Karpas-422 (cell line): ENCODE measurements at places on chromosomes 7 and 10. TPM values are rescaled to one million over a fixed set of nuclear protein-coding genes. Genes with fewer than 3 reads are reported as not detected.
A peak's percentile ranks its signal among the peaks of the same experiment; 100 is the strongest.

DNA sequence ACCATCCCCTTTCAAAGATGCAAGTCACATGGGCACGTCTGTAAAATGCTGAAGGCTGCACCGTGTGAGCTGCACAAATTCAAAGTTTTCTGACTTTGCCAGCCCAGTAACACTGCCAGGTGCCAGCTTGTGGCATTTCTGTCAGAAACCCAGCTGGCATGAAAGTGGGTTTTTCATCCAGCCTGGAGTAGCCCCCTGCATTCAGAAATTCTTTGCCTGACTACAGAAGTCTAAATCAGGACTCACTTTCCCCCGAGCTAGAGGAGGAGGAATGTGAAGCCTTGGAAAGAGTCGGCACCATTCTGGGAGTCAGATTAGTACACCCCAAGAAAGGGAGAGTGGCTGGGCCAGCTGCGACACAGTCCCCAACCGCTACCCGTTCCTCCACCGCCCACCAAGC, 56.7 kb upstream of the EN2 start:
- H3K36me3 ChIP-seq, result no peaks in the 10 kb centered on the region
- no peaks in the 10 kb centered on the region for H3K4me1 ChIP-seq
- no peak overlapping the region for H3K4me3 ChIP-seq
- H3K27ac ChIP-seq, result no peak overlapping the region
- no peak for DNase-seq

DNA sequence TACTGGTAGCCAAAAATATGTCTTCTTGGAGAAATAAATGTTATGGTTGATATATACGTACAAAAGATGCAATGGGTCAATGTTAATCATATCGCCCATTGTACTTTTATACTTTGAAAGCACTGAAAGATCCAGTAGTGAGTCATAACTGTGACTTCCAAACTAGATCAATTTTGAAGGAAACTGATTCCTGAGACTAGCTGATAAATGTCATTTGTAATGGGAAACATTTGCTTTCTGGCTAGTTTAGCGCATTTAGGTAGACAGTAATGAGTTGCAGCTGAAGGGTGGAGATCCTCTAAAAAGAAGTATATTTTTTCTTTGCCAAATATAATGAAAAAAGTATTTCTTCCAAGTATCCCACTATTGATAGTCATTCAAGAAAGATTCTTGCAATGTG, 53.5 kb upstream of the ARHGAP21 start:
- no peak overlapping the region for H3K4me3 ChIP-seq
- no peaks in the 10 kb centered on the region for H3K36me3 ChIP-seq
- H3K4me1 ChIP-seq, result no peaks in the 10 kb centered on the region
- H3K27ac ChIP-seq, result no peak overlapping the region
- no peaks in the 10 kb centered on the region for H3K27me3 ChIP-seq
- DNase-seq, result no peak

DNA sequence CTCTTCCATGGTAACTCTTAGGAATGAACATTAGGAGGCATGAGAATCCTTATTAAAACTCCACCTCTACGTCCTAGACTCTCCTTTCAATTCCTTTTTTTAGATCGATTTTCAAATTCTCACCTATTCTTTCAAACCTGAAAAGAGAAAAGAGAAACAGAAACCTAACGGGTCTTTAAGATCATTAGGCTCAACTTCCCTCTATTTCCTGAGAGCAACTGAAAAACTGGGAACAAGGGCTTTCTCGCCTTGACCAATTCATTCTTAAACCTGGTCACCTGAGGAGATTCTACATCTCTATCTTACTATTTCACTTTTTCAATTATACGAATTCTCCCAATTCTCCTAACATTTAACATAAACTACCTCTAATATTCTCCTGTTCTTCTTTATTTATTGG, 2.8 kb downstream of the TFEC start:
- H3K36me3 ChIP-seq, result no peaks in the 10 kb centered on the region
- H3K4me3 ChIP-seq, result no peak overlapping the region
- no peak for DNase-seq
- no peaks in the 10 kb centered on the region for H3K27me3 ChIP-seq
- no peak overlapping the region for H3K27ac ChIP-seq

DNA sequence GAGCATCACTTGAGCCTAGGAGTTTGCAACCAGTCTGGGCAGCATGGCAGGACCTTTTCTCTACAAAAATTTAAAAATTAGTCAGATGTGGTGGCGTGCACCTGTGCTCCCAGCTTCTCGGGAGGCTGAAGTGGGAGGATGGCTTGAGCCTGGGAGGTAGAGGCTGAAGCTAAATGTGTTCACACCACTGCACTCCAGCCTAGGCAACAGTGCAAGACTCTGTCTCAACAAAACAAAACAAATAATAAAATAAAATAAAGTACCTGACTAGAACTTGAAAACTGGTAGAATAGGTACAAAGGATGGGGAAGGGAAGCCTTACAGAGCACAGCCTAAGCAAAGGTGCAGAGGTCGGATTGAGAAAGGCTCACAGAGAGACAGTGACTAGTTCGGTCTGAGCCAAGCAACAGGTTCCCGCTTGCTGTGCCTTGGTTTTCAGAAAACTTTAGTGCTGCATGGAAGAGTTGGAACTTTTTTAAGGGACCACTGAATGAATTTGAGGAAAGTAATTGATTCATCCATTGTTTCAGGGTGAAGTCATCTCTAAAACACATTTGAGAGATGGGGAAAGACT, 100.1 kb upstream of the STK17A start:
- no peak overlapping the region for H3K27ac ChIP-seq
- no peaks in the 10 kb centered on the region for H3K4me1 ChIP-seq
- no peak for DNase-seq
- H3K27me3 ChIP-seq, result no peaks in the 10 kb centered on the region

- H3K27ac ChIP-seq, result peak overlapping the region; percentile 95
- no peaks in the 10 kb centered on the region for H3K36me3 ChIP-seq
- no peaks in the 10 kb centered on the region for H3K27me3 ChIP-seq
- DNase-seq, result peak; percentile 44
- peak overlapping the region; percentile 45; the same call in 1 of the 2 replicates for H3K4me3 ChIP-seq
Measured at GRCh38 chr7:8175929-8176369, 86.0 kb downstream of the ICA1 start.

Gene TRPV5
- total RNA-seq, result not detected in 2 replicates

Gene C10orf90
- not detected in 2 replicates for total RNA-seq

Gene PAX4
- not detected in 2 replicates for total RNA-seq

Gene TLX1
- not detected in 2 replicates for total RNA-seq

Gene RAB18
- total RNA-seq, result 12.3 and 34.9 TPM in 2 replicates

Gene DIP2C
- 0.11 TPM in 1 of 2 replicates, not detected in the other for total RNA-seq

Gene AKR1C8
- total RNA-seq, result not detected in 2 replicates
